Psoas muscle (tissue), 8 donors: ENCODE measurements at places on chromosomes 6 and 20. TPM values are rescaled to one million over a fixed set of nuclear protein-coding genes. Genes with fewer than 3 reads are reported as not detected.

Gene VWA7
- total RNA-seq, result 7.2 TPM

Gene SGK2
- total RNA-seq, result not detected

Gene C6orf163
- 0.93 TPM for total RNA-seq

Gene MAP3K5
- total RNA-seq, result 6.9 TPM

Gene PPP1R14C
- 22.5 TPM for total RNA-seq

Gene ZFP57
- total RNA-seq, result not detected

Gene CCN6
- not detected for total RNA-seq

Gene GRM4
- total RNA-seq, result not detected

Gene MTRF1L
- total RNA-seq, result 20.6 TPM

Gene AGPAT4
- total RNA-seq, result 1.7 TPM

Gene ACAT2
- 2.9 TPM for total RNA-seq

Gene RALGAPA2
- total RNA-seq, result 73.0 TPM

Gene MOG
- not detected for total RNA-seq

Gene ZNF334
- 1.0 TPM for total RNA-seq

Gene MYLIP
- total RNA-seq, result 7.9 TPM

Gene TMEM14C
- total RNA-seq, result 74.3 TPM

Gene C6orf15
- not detected for total RNA-seq
